ENCODE measurements at places on chromosomes 5 and 9.

DNA sequence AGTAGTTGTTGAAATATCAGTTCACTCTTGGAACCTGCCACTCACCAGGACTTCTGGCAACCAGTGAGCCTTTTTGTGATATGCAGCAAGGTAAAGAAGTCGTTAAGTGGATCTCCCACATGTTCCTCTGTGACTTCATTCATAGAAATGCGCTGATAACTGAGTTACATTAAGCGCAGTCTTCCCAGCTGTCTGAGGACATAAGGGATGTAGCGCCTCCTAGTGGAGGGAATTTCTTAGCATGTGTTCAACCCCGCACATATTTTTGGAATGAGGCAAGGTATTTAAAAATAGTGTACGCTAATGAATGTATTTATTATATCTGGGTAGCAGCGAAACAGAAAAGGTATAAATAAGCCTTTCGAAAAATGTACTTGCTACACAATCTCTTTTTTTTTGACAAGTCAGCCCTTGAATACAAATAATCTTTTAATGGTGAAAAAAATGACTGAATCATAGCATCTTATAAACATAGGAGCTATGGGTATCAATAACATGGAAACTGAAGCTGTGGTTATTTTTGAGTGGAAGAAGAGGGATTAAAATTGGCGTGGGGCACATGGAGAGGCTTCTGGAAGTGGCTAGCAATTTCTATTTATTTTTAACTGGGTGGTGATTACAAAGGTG is 38.0 kb downstream of the PALM2AKAP2 start:
- no peak for DNase-seq

DNA sequence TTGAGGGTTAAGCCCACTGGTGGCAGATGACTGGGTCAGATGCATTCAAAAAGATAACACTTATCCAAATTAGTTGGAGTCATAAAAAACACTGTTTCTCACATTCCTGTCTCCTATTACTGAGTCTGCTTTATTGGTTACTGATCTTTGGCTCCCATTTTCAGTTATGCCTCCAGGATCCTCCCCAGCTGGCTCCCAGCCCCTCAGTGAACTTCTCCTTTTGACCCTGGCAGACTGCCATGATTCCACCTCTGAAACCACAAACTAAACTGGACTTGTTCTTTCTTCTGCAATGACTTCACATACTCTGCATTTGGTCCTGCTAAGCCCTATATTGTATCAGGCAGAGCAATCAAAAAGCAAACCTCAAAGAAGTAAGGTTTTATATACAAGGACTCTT is 860.8 kb upstream of the DMAC1 start:
- no peak for DNase-seq

DNA sequence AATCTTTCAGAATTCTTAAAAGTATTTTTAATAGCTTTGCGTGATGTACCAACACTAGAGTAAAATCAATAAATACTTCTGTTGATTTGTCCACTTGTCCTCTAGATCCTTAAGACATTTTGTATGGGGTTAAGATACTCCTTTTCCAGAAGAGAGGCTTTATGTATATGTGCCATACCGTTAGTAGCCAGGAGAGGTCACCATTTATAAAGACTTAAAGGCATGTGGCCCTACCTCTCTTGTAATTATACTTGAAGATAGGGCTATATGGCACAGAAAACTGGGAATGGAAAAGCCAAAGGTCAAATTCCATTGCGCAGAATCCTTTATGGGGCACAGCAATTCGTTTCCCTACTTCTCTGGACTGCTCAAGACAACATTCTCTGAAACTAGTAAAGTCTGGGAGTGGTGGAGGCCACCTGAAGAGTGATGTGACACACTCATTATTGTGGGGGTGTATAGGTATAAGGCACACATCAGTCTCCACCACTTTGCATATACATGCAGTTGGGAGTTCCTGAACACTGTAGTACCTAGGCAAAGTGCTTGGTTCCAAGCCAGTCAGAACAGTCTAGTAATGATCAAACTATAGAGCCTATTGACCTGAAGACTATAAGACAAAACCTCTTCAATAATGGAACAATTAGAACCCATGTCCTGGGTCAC is 140.1 kb upstream of the FBXL17 start:
- DNase-seq: no peak

DNA sequence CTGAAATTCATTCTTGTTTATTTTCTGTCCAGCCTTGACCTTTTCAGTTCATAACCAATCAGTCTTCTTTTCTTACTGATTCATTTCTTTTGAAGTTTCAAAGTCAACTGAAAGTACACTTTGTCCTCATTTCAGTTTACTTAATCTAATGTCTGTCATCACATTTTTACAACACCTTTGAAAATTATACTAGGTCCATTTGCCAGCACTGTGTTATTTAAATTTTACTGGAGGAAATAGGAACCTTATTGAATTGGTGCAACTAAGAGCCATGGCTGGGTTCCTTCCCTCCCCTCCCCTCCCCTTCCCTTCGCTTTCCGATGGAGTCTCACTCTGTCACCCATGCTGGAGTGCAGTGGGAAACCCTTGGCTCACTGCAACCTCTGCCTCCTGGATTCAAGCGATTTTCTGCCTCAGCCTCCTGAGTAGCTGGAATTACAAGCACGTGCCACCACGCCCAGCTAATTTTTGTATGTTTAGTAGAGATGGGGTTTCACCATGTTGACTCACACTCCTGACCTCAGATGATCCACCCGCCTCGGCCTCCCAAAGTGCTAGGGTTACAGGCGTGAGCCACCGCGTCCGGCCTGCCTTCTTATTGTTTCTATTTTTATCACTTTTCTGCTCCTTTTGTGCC is 6.3 kb downstream of the RMI1 start:
- no peak for DNase-seq

DNA sequence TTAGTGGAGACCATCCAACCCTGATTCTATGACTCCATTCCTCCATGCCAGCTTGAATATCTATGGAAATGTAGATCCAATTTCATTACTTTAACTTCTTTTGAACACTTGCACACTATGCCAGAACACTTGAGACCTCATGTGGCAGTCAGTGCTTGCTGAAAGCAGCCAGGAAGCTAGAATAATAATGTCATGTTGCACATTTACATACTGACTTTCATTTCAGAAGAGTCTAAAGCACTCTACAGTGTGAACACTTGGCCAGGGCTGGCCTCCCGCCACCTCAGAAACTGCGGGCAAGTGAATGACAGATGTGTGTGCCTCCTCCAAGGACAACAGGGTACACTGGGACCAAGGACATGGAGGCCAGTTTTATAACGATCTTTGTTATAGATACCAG is 97.3 kb downstream of the SLF1 start:
- no peak for DNase-seq

DNA sequence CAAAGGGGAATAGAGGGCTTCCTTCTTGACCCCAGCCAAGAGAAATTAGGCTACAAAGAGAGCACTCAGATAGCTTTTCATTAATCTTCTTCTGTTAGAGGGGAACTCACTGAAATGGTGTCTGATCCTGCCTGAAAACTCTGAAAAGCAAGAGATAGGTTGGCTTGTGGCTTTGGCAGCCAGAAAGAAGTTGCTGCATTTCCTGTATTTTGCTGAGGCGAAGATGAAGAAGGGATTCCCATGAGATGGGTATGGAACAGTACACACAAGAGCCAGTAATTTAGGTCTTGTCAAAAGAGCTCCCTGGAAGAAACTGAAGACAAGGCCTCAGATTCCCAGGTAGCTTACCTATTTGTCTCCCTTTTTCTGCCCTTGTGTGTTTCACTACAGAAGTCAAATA is 120.9 kb upstream of the TARS1 start:
- DNase-seq: no peak

GRCh38 chr5:28632607-28633006 is 1594.2 kb upstream of the CDH9 start:
- no peak for DNase-seq
